ENCODE measurements at places on chromosomes 2 and 18.

- no peak for DNase-seq
These were observed 499.0 kb downstream of the TMX3 start for GRCh38 chr18:68215931-68216330.

DNA sequence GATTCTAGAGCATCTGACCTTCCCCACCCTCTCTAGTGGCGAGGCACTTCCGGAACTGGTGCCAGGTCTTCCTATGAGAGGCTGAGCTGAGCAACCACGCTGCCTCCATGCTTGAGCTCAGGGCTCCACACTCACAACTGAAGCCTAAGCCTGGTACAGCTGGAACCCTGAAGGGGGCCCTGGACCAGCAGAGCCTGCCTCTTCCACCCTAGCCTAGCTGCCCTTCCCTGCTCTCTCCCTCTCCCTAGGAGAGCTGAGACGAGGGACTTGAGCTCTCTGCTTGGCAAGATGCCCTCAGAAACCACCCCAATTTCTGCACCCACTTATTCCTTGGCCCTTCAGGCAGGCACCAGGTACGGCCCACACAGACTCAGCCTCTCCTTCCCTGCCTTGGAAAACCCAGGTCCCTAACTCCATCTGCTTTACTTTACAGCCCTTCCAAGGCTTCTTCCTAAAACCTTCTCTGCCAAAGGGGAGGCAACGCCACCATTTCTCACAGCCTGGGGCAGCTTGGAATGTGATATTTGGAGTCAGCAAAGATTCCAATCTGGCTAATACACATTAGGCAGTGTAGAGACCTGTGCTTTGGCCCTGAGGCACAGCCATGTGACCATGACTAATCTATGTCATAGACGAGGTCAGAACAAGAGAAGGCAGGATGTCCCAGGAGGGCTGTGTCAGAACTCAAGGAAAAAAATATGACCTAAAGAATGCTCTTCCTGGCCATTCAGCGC, 18.8 kb downstream of the COX7A2L start:
- no peak for DNase-seq

- DNase-seq, result no peak
These were observed 11.0 kb downstream of the CPSF3 start for GRCh38 chr2:9434489-9434888.

- no peak for DNase-seq
These were observed 31.3 kb downstream of the SNED1 start for GRCh38 chr2:241029599-241030332.

DNA sequence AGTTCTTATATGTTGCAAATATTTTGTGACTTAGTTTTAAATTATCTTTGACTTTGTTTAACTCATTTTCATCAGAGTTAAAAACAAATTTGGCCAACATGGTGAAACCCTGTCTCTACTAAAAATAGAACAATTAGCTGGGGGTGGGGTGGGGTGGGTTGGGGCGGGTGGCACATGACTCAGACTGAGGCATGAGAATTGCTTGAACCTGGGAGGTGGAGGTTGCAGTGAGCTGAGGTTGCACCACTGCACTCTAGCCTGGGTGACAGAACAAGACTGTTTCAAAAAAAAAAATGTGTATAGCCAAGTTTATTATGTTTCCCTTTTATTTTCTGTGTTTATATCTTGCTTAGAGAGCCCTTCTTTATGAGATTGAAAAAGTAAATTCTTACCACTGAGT, 14.2 kb upstream of the LIPG start:
- DNase-seq, result no peak

DNA sequence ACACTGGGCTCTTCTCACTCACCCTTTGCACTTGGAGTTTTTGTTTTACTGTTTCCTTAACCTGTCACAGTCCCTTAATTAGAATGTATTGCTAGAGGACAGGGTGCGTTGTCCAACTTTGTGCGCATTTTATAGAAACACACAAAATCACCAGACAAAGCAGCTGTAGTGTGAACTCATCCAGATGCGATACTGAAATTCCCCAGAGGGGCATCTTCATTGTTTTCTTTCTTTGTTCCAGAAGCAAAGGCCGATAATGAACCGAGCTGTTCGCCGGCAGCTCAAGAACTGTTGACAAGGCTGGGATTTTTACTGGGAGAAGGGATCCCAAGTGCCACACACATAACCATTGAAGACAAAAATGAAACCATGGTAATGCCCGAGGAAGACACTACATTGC, 137.6 kb downstream of the WDSUB1 start:
- no peak for DNase-seq

DNA sequence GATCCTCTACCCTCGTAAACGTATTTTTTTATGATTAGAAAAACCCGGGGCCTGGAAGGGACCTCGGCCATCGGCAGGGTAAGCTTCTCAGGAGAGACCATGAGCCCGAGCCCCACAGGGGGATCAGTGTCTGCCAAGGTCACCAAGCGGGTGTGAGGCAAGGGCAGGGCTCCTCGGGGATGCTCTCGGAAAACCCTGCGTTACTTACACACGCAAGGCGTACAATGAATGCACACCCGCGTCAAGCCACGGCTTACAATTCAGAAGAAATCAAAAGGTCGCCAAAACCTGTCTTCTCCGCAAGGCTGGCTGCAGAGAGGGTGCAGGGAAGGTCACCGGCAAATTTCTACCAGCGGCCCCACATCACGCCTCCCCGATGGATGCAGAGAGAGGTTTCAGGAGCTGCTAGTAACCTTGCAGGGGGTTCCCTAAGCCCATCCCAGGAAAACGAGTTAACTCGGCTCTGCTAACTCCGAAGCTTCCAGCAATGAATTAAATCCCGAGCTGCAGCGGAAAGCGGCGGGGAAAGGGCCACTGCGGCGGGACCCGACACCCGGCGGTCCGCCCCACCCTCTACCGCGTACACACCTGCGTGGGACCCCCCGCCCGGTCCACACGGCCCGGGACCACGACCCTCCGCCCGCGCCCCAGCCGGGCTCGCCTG, 638 bp downstream of the ST3GAL5 start:
- DNase-seq, result no peak

GRCh38 chr2:186637497-186637800, 47.6 kb downstream of the ITGAV start:
- no peak for DNase-seq

GRCh38 chr2:76498360-76498759, 787.6 kb upstream of the GCFC2 start:
- DNase-seq, result no peak

DNA sequence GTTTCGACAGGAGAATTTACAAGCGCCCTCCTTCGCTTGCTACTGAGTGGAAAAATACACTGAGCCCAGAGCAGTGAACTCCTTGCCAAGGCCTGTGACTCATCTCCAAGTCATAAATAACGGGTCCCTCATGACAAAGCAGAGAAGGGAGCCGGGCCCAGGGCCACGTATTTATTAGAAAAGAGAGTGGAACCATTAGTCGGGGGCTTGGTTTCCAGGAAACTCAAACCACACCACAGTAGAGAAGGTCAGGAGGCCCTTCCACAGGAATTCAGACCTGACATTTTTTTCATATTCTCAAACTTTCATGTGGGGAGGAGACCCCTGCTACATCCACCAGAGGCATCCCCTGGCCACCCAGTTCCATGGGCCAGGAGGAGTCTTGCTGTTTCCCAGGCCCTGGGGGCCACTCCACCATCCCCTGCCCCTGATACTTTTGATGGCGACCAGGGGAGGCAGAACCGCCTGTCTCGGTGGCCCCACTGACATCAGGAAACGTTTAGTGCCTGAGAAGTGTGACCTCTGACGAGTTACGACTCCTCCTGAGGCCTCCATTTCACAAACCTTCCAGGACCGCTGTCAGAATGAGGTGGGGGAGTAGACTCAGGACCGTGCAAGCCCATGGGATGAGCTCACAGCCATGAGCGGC, 289.7 kb downstream of the DYSF start:
- DNase-seq, result no peak

- no peak for DNase-seq
These were observed 7.2 kb upstream of the LCLAT1 start for GRCh38 chr2:30439879-30440278.

GRCh38 chr18:47883771-47884413, 46.6 kb downstream of the SMAD2 start:
- peak; percentile 12 for DNase-seq

DNA sequence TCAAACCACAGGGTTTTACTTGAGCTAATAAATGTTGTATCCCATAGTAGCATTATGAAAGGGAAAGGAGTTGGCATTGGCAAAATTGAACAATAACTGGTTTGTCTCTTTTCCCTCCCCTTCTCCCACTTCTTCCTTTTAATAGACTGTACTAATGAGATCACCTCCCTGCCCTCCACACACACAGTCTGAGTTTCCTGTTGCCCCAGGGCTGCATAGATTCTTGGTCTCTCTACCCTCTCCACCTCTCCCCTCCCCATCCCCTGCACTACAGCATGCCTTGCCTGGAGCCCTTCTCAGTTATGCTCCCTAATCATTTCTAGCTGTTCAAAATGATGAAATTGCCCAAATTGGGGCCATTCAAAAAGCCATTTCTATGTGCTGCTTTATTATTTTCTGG, 37.2 kb upstream of the NEMP2 start:
- DNase-seq, result no peak

GRCh38 chr2:64021578-64021977, 2.4 kb upstream of the VPS54 start:
- DNase-seq, result no peak

DNA sequence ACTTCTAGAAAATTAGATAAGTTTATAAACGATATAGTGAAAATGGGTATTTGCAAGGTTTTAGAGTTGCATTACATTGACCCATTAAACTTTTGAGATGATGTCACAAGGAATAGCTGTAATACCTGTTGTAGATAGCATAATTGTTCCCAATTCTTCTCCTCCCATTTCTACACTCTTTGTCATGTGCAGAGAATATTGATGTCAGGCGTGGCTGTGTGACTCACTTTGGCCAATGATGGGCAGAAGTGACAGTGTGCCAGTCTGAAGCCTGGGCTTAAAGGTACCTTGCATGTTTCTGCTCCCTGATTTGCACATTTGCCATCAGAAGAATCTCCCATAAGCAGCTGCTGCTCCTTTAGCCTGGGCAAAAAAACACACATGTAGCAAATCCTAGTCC, 26.9 kb upstream of the CCBE1 start:
- no peak for DNase-seq

- no peak for DNase-seq
These were observed 377.8 kb downstream of the LRATD1 start for GRCh38 chr2:15010346-15010745.

DNA sequence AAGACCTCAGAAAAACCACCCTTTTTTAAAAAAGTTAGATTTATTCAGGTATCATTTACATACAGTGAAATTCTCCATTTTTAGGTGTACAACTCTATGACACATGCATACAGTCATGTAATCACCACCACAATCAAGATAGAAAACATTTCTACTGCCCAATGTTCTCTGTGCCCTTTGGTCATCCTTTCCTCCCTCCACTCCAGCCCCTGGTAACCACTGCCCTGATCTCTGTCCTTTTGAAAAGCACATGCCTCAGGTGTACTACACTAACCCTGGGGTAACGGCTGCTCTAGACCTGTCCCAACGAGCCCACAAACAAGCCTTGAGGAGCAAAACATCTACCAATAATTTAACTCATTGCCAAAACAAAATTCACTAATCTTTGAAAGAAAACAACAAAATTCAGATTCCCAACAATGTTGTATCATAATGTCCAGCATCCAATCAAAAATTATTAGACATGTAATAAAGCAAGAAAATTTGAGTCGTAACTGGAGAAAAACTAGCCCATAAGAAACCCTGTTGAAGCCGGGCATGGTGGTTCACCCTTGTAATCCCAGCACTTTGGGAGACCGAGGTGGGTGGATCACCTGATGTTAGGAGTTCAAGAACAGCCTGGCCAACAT, 25.9 kb upstream of the KLF11 start:
- no peak for DNase-seq

- no peak for DNase-seq
These were observed 43.6 kb upstream of the OTOS start for GRCh38 chr2:240183875-240184590.

All from COR-L47 (cell line).